ENCODE measurements at places on chromosomes 2 and 18.

GRCh38 chr2:217279140-217279539, 419.3 kb upstream of the TNP1 start:
- no peak for DNase-seq

- DNase-seq, result no peak
These were observed 142.1 kb downstream of the CDCA7 start for GRCh38 chr2:173496746-173497145.

DNA sequence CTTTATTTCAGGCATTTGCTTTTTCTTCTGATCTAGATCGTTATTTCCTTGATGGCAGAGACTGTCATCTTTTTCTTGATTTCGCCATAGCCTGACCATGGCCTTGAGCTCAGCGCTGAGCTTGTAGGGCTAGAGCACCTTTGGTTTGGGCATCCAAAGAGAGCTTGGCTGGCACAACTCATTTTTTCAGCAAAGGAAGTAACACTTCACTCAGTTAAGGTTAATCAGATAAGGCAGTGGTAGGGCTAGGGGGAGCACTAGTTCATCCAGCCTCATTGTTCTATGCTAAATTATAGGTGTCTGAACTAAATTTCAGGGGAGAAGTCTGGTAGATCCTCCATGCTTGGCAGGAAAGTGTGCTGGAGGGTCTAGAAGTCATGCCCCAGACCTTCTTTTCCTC, 125.0 kb downstream of the SETBP1 start:
- DNase-seq, result no peak

DNA sequence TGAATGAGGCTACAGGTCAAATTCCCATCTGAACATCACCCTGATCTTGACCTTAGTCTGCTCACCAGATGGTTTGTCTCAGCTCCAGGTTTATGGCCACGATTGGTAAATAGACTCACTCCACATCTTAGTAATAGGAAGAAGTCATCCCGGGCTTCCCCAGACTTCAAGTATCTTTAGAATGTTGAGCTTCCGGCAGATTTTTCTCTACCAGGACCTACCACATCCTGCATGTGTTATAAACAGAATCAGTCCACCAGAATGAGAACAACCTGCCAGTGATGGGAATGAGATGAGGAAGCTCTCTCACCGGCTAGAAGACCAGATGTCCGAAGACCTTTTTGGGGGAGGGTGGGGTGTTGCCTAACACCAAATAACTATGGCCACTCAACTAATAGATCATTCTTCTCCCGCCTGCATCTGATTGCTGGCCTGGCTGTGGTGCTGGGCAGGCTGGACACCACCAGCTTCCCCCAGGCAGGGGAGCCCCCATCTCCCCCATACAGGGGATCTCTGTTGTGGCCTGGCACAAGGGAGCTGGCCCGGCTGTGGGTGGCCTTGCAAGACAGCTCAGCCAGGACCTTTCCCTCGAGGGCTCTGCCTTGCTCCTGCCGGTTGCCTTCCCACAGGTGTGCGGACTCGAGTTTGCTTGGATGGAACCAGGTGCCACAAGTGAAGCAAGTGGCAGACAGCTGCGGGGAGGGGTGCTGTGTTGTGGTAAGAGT, 88.5 kb downstream of the SH3RF3 start:
- DNase-seq, result no peak

- DNase-seq, result no peak
These were observed 146.4 kb downstream of the MBD5 start for GRCh38 chr2:148167241-148167766.
